SK-N-SH treated with all-trans-retinoic acid at 6 μM for 48 hours (cell line): ENCODE measurements at places on chromosomes 16 and 17.

- no peak for ATAC-seq
Observed at GRCh38 chr16:85788819-85789218, 10.5 kb downstream of the EMC8 start.

GRCh38 chr16:74252329-74252728, 44.3 kb upstream of the PSMD7 start:
- no peak for ATAC-seq

DNA sequence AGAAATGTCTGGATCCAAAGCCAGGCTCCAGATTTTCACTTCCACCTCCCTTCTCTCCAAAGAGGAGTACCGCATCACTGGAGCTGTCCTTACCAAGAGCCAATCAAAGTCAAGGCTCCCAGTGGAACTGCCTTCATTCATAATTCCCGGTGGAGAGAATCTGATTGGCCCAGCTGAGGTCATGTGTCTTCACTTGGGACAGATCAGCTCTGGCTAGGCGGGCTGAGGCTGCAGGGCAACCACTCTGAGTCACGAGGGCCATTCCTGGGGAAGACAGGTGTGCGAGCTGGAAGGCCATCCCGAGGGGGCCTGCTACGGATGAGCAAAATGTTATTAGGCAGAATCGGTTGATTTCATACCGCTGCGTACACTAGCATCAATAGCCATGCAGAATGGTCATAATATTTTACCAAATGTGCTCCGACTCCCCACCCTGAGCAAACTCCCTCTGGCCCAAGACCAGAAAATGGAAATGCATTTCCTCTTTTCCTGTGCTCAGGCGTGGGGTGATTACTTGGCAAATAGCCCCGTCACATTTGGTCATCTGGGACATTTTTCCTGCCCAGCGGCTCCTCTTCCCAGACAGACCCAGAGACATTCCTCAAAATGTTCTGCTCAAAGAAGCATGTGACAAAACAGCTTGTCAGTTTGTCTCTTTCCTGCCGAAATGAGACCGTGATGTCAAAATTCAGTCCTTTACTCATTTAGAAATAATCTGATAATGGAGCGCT, 111.1 kb downstream of the AIPL1 start:
- 0 out of 3 replicates have a peak, but pooled peaks have one; percentile 33 for ATAC-seq

DNA sequence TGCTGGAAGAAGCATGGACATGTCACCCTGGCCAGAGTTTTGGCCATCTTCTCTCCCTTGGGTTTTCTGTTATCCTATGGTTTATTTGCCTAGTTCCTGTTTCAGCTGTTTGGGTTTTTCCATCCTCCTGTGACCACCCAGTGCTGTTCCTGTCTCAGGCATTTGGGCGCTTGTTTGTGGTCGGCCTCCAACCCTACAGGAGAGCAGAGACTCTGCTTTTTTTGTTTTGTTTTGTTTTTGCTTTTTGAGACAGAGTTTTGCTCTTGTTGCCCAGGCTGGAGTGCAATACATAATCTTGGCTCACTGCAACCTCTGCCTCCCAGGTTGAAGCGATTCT, 3.3 kb upstream of the ZC3H7A start:
- no peak for ATAC-seq

- ATAC-seq: peak; percentile 73; the same call in 2 of the 3 replicates
Observed at GRCh38 chr16:56824331-56824730, 40.7 kb upstream of the SLC12A3 start.

GRCh38 chr17:64133546-64134215, 3.7 kb upstream of the ERN1 start:
- ATAC-seq: peak; percentile 24

- no peak for ATAC-seq
Observed at GRCh38 chr16:25143928-25144327, 32.4 kb downstream of the LCMT1 start.

GRCh38 chr17:9875441-9875840, 29.6 kb downstream of the RCVRN start:
- ATAC-seq: no peak

- ATAC-seq: no peak
Observed at GRCh38 chr17:72199256-72199655, 78.4 kb downstream of the SOX9 start.

DNA sequence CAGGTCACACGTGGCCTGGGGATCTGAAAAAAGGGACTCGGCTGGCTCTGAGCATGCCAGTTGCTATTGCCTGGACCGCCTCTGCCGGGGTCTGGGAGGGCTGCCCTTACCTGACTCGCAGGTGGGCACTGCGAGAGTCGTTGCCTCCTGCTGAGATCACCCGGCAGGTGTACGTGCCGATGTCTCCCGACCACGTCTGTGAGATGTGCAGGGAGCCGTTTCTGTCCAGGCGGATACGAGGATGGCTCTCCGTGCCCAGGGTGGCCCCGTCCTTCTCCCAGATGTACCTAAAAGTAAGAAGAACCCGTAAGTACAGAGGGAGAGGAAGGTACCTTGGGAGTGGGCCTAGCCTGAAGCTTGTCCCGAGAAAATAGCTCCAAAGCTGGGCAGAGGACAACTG, 112.0 kb upstream of the CDC42EP4 start:
- no peak for ATAC-seq

GRCh38 chr16:48164907-48165715, 9.3 kb upstream of the ABCC12 start:
- peak; percentile 99 for ATAC-seq

DNA sequence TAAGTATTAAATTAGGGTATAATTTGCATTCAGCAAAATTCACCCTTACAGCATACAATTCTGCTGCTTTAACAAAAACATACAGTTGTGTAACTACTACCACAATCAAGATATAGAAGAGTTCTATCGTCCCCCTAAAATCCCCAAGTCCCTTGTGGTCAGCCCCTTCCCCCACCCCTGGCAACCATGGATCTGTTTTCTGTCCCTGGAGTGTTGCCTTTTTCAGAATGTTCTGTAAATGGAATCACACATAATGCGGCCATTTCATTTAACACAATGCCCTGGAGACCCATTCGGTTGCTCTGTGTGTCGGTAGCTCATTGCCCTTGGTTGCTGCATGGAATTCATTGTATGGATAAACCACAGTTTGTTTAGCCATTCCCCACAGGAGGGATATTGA, 190.2 kb downstream of the IRX5 start:
- no peak for ATAC-seq

- no peak for ATAC-seq
Observed at GRCh38 chr17:30196504-30196903, 39.0 kb downstream of the SLC6A4 start.

GRCh38 chr17:65656390-65657250, 95.2 kb upstream of the AXIN2 start:
- ATAC-seq: no peak

DNA sequence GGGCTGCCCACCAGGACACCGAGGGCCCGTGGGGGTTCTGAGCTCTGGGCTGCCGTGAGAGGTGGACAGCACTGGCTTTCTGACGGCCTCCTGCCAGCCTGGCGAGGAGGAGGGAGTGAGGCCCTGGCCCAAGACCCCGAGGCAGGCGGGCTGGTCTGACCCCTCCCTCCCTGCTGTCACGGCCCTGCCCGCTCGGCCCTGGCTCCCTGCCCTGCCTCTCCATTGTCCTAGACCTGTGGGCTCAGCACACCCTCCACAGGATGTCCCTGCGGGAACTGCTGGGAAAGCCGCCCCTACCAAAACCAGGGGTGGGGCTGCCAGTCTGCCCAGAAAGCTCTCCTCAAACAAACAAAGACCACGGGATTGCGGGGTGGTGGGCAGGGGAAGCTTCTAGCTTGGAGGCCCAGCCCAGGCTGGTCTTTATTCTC, 20.7 kb downstream of the SPNS2 start:
- no peak for ATAC-seq

GRCh38 chr17:40348562-40349476, 15.7 kb downstream of the GJD3 start:
- ATAC-seq: peak; percentile 13; the same call in 2 of the 3 replicates

DNA sequence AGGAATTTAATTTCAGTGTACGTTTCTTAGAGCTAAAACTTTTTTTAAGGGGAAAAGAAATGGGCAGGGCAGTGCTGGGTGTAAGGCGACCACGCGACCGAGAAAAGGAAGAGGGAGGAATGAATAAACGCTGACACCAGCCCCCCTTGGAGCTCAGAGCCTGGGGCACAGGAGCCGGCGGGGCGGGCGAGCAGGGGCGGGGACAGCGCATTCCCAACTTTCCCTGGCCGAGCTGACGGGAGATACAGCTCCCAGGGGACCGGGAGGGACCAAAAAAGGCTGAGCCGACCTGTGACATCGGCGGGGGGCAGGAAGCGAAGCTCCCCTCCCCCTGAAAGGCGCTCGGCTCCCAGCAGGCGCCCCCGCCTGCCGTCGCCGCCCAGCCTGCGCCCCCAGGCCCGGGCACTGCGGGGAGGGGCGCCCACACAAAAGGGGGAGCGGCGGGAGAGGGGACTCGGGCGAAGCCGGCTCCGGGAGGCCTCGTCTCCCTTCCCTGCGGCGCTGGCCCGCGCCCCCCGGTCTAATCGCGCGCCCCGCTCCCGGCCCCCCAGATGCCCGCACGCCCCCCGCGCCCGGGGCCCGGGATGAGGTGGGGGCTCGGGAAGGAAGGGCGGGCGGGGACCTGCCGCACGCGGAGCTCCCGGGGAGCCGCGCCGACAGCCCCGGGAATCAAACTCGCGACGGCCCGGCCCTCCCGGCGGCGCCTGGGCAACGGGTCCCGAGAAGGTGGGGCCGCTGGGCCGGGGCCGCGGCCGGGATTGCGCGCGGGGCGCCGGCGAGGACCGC, 622 bp downstream of the CUEDC1 start:
- peak; percentile 63 for ATAC-seq

- no peak for ATAC-seq
Observed at GRCh38 chr16:48188449-48189102, 32.8 kb upstream of the ABCC12 start.

GRCh38 chr17:80474961-80475909, 1.2 kb downstream of the NPTX1 start:
- ATAC-seq: peak; percentile 25

- ATAC-seq: no peak
Observed at GRCh38 chr16:17062676-17063075, 408.1 kb downstream of the XYLT1 start.

- ATAC-seq: no peak
Observed at GRCh38 chr17:8333281-8333680, 6.4 kb upstream of the ODF4 start.

DNA sequence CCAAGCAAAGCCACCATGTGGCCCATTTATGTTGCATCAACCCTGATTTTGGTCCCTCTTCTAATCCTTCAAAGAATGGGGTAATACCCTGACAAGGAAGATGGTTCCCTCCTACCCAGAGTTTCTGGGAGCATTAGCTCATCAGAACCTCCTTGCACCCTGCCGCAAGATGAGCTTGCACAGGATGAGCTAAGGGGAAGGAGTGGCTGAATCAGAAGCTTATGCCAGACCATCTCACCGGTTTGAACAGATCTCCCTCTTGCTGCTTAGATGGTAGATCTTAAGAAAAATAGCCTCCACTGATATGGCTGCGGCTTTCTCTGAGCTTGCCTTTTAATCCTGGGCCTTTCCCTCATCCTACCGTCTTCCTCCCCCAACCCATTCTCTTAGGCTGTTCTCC, 175.1 kb downstream of the SOX9 start:
- ATAC-seq: no peak

- ATAC-seq: no peak
Observed at GRCh38 chr17:30506481-30506880, 29.3 kb downstream of the GOSR1 start.

DNA sequence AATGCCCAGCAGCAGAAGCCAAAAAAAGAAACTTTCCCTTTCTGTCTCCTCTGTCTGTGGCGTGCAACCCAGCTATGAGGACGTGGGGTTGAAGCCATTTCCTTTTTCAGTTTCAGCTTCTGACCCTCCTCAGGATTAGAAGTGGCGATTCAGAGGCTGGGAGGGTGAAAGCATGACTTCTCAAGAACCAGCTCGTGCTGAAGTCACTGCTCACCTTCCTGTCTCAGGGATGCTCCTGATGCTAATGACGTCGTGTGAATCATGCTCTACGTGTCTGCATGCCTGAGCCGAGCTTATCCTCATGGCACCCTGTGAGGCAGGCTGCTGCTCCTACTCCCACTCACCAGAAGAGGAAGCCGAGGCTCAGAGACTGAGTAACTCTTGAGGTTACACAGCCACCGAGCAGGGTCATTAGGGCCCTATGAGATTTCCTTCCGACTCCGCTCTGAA, 5.7 kb upstream of the LPO start:
- peak; percentile 52 for ATAC-seq

DNA sequence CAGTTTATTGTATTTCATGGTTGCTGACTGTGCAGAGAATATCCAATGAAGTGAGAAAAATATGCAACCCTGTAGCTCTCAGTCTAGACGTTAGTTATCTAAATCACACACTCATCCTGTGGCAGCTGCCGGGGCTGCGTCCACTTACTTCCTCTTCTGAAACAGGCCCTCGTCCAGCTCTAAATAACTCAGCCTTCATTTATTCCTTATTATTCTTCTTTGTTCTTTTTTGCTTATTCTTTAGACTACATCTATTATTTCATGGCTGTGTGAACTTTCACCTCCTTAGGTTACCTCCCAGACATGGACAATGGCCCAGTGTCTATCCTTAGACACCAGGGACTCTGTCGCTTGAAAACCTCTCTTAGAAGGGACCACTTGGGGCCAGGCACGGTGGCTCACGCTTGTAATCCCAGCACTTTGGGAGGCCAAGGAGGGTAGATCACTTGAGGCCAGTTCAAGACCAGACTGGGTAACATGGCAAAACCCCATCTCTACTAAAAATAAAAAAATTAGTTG, 3.4 kb upstream of the THUMPD1 start:
- ATAC-seq: no peak

DNA sequence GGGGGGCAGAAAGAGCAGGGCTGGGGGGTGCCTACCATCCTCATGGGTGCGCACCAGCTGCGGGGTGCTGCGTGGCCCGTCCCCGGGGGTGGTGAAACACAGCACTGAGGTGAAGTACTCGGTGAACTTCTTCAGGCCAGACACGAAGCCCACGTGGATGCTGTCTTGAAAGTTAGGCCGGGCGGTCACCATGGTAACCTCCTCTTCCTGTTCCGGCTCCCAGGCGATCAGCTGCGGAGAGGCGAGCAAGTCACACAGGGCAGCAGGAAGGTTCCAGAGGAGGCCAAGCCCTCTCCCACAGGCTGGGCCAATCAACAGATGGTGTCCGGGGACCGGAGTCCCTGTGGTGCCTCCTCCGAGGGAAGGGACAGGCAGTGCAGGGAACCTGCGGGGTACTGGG, 90.1 kb upstream of the CDC42EP4 start:
- no peak; the same call in 2 of the 3 replicates for ATAC-seq

DNA sequence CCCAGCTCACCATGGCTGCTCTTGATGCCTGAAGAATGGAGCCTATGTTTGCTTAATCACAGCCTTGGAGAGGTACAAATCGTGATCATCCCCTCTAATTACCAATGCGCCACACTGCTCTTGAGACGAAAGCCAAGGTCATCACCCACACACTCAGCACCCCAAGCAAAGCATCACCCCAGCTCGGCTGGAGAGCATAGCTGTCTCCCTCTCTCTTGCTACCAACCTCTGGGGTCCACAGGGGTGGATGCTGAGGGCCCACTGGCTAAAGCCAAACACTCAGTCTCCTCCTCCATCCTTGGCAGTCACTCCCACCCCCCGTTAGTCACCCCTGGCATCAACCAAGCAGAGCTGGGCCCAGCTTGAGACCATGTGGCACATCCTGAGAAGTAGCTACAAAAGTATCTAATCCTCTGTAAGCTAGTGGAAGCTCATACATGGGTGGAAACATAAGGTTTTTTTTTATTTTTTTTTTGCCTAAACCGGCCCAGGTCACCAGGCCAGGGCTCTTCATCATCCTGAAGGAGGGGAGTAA, 44.8 kb downstream of the PIMREG start:
- no peak for ATAC-seq

GRCh38 chr16:77711179-77711578, 11.1 kb upstream of the NUDT7 start:
- ATAC-seq: no peak

- no peak for ATAC-seq
Observed at GRCh38 chr17:72838068-72838467, 254.4 kb downstream of the SLC39A11 start.

- no peak for ATAC-seq
Observed at GRCh38 chr16:79190542-79190941, 410.0 kb downstream of the MAF start.
